CD4-positive, alpha-beta T cell treated with Interleukin-17A for 4 hours (primary cell): ENCODE measurements at places on chromosomes 6 and 20.

- no peak for DNase-seq
Measured at GRCh38 chr6:93727447-93727846, 308.1 kb upstream of the EPHA7 start.

DNA sequence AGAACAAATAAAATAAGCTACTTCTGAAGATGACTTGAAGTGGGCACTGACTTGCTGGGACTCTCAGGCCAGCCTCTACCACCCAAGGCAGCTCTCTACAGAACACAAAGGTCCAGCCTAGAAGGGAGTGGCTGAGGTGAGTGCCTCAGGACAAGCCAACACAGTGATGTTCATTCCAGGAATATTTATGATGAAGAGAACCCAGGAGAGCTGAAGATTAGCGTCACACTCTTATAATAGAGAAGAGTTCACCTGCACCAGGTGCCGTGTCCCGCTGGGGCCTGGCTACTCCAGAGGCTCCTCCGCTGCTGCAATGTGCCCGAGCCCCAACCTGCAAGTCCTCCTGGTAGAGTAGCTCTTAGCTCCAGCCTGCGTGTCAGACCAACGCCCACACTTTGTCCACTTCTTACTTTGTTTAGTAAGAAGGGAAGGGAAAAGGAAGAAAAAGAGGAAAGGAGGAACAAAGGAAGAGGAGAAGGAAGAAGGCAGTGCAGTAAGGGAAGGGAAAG, 182.4 kb upstream of the QKI start:
- DNase-seq, result no peak

GRCh38 chr6:81534934-81535465, 217.5 kb downstream of the TENT5A start:
- no peak for DNase-seq

- DNase-seq, result no peak
Measured at GRCh38 chr6:77986380-77987034, 333.7 kb downstream of the MEI4 start.

DNA sequence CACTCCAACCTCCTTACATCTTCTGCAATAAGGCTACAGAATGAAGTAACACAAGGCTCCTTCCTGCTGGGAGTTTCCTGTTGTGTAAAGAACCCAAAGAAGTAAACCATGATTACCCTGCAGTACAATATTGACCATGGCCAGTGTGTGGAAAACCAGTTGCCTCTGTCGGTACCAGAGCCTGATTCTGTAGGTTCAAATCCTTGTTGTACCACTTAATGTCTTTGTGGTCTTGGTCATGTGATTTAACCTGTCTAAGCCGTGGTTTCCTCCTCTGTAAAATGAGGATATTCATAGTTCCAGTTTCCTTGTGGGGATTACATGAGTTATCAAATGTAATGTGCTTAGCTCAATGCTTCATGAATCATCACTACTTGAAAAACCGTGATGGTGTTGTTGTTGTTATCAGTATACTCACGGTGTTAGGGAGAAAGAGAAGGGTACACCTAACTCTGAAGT, 60.3 kb upstream of the PRELID3B start:
- no peak for DNase-seq

GRCh38 chr6:110933912-110934311, 24.6 kb upstream of the GTF3C6 start:
- DNase-seq, result no peak

DNA sequence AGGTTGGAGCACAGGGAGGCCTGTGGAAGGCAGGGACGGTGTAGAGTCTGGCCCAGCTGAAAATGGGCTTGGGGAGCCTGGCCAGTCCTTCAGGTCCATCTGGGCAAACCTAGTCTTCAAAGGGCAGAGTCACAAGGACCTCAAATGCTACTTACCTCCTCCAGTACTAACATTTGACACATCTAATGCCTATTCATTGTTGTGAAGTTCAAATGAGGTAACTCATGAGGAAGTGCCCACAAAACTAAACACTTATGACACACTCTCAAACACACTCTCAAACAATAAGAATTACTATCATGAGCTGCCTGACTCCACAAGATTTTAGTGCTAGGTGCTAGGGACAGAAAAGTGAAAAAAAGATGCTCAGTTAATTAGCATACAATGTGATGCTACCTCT, 27.1 kb downstream of the DAAM2 start:
- DNase-seq, result no peak

- DNase-seq, result no peak
Measured at GRCh38 chr6:121389419-121389818, 46.0 kb upstream of the GJA1 start.

DNA sequence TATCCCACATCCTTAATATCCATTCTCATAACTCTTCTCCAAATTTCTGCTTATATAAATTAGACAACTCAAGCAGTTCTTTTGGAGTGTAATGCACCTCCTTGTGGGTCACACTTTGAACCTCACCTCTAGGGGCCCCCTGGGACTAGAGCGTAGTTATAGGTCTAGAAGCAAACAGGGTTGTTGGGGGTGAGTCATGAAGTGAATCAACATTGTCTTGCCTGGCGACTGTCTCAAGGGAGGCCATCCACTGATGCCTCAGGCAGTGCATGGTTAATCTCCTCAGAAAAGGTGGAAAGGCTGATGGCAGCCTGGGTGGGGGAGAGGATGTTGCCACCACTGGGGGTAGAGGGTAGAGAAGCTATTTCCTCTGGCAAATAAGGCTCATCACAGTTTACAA, 129.1 kb downstream of the TNFRSF21 start:
- DNase-seq, result no peak

DNA sequence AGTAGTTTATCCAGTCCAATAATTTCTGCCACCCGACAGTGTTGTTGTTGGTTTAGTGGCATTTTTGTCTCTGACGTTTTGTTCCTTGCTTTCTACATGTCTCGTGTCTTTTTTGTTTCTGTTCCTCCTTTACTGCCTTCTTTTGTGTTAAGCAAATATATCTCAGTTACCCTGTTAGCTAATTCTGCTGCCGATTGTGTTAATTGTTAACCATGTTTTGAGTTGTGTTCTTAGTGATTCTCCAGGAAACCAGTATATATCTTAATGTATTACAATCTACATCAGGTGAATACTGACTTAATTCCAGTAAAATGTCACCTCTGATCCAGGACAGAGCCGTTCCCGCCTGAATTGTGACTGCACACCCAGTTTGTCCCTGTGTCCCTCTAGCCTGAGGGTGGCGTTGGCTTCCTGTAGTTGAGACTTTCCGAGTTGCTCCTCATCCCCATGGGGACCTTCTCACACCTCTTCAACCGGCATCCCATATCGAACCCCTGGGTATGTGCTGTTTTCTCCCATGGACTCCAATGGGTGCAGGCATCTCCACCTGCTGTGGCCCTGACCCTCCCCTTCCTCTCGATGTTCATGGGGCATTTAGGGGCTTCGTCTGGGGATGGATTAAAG, 35.8 kb upstream of the BHLHE23 start:
- no peak for DNase-seq

GRCh38 chr6:83873869-83874268, 14.4 kb downstream of the CYB5R4 start:
- no peak for DNase-seq

GRCh38 chr20:53751620-53752318, 158.1 kb upstream of the ZNF217 start:
- DNase-seq, result peak; percentile 28

DNA sequence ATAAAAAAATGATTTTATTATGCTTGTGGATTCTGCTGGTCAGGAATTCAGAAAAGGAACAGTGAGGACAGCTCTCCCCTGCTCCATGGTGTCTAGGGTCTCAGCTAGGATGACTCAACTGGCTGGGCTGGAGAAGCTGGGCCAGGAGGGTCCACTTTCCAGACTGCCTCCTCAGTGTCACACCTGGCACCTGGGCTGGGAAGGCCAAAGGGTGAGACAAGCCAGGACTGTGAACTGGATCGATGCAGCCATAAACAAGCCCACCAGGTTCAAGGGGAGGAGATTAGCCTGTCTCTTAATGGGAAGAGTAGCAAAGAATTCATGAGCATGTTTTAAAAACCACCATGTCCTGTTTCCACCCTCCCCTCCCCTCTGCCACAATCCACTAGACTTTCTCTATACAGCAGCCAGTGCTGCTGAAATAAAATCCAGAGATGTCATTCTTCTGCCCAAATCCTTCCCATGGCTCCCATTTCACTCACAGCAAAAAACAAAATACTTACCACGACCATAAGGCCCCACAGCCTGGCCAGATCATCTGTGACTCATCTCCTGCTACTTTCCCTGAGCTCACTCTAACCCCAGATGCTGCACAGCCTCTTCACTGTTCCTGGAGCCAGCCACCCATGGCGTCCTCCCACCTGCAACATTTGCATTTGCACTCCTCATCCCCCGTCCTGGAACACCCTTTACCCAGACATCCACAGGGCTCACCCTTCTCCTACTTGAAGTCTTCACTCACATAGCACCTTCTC, 13.8 kb downstream of the SPTLC3 start:
- DNase-seq, result no peak

GRCh38 chr6:111753573-111753972, 119.7 kb downstream of the FYN start:
- no peak for DNase-seq

DNA sequence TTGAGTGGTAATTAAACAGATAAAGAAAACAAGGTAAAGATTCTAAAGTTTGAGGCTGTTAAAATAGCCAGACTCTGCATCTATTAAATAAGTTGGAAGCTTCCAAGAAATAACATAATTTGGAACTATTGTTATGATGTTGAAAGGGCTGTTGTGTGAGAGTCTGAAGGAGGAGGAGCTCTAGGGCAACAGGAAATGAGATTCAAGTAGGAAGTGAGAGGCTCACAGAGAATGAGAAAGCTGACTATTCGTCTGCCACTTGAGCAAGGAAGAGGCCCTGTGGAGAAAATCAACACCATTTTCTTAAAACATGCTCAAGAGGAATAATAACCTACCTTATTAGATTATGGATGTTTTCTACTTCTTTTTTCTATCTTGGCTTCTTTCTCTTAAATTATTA, 185.2 kb downstream of the SLC24A3 start:
- no peak for DNase-seq

GRCh38 chr20:19850198-19850533, 92.1 kb downstream of the RIN2 start:
- no peak for DNase-seq

DNA sequence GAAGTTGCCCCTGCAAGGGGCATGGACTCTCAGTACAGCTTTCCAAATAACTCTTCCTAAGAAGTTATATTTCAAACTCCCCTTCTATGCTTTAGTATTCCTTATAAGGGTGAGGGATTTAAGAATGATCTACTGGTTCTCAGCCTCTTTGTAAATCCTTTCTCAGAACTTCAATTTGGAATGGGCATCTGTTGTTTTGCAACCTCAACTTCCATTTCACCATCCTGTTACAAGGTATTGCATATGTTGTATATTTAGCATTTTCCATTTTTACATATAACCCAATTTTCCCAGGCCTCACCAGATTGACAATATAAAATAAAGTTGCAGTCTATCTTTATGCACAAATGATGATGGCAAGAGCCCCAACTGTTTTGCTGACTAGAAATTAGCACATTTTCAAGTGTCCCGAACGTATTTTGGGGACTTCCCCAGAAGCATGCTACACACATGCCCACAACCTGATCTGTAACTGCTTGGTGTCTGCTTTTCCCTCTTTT, 154.9 kb upstream of the CARMIL1 start:
- no peak for DNase-seq

- no peak for DNase-seq
Measured at GRCh38 chr20:33624399-33624798, 37.7 kb upstream of the C20orf144 start.

GRCh38 chr20:6238421-6238820, 115.6 kb upstream of the FERMT1 start:
- DNase-seq, result no peak

DNA sequence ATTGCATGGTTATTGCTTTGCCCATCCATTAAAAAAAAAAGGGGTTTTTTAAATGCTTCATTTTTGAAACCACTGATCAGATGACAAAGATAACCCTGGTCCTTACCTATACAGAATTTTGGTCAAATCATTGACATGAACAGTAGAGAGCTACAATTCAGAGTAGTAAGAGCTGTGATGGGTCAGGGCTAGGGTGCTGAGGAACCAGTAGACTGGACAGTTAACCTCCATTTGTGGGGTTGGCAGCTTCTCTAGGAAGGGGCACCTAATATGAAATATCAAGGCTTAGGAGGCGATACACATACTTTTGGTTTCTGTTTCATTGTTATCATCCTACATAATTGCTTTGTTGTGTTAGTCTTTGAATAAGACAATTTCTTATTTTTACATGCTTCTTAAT, 55.1 kb downstream of the ORC3 start:
- DNase-seq, result peak; percentile 3

DNA sequence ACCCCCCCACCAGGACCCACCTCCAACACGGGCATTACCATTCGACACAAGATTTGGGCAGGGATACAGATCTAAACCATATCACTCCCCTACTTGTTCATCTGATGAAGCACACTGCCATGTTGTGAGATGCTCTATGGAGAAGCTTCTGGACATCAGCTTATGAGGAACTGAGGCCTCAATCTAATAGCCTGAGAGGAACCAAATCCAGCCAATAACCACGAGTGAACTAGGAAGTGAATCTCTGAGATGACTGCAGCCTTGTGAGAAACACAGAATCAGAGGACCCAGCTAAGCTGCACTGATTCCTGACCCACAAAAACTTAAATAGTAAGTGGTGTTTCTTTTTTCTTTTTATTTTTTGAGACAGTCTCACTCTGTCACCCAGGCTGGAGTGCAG, 21.6 kb upstream of the ZBTB2 start:
- DNase-seq, result no peak

GRCh38 chr6:137424251-137424650, 69.9 kb downstream of the OLIG3 start:
- no peak for DNase-seq

- no peak for DNase-seq
Measured at GRCh38 chr20:45419188-45420091, 3.5 kb downstream of the PIGT start.

- DNase-seq, result peak; percentile 71
Measured at GRCh38 chr20:2873747-2874041, 413 bp downstream of the PTPRA start.

GRCh38 chr6:17904491-17905120, 82.8 kb downstream of the KIF13A start:
- no peak for DNase-seq

- no peak for DNase-seq
Measured at GRCh38 chr20:24699321-24700165, 230.1 kb downstream of the SYNDIG1 start.

DNA sequence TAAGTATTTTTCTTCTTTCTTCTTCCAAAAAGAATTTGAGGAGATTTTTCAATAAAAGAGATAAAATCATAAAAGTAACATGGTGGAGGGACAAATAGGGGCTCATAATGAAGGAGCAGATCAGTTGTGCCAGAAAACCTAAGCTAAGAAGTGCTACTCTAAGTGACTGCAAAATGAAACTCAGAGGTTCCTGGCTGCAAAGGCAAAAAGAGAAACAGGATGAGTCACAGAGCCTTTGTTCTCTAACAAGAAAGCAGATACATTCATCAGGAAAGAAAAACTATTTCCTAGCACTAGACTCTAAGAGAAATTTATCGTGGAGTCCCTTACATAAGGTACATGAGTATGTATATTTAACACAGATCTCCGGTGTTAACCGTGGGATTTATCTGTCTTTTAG, 49.8 kb downstream of the TSHZ2 start:
- peak; percentile 28 for DNase-seq

- DNase-seq, result no peak
Measured at GRCh38 chr6:74610352-74610751, 595.5 kb downstream of the COL12A1 start.

GRCh38 chr6:72864799-72865198, 242.9 kb downstream of the KCNQ5 start:
- no peak for DNase-seq
